ENCODE measurements at places on chromosomes 6 and 20.

DNA sequence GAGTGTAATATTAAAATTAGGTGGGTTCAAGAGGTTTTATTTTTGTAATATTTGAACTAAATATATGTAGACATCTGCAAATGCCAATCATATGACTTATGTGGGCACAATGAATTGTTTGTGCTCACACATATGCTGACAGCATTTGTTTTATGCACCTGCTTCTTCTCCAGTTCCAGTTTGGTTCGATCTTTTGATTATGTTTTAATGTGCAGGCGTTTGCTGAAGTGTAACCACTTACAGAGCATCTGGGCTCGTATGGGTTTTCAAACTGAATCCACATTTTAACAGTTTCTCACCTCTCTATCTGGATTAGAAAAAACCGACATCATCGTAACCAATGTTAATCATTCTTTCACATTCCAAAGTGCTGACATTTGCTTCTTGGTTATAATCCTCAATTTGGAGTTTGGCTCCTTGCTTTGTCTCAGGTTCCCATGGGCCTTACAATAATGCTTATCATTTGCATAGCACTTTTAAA lies 129.1 kb upstream of the SPACA1 start:
- no peak for DNase-seq

GRCh38 chr6:13422681-13423221 lies 64.6 kb downstream of the GFOD1 start:
- DNase-seq: no peak

DNA sequence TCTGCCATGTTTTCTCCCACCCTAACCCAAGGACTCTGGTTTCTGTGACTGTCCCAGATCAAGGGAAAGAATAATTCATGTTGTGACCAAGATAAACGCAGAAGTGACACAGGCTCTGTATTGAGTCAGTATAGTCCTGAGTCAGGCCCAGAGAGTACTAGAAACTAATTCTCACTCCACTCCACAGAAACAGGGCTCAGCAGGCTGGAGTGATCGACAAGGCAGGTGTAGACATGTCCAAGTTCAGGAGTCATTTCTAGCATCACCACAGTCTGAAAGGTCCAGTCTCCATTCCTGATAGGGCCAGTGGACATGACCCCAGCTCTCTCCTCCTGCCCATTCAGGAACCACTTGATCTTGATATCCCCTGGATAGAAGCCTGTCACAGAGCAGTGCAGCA lies 2.7 kb downstream of the HLA-DOB start:
- DNase-seq: no peak

- no peak for DNase-seq
Observed at GRCh38 chr6:156948807-156949206, 171.6 kb downstream of the ARID1B start.

DNA sequence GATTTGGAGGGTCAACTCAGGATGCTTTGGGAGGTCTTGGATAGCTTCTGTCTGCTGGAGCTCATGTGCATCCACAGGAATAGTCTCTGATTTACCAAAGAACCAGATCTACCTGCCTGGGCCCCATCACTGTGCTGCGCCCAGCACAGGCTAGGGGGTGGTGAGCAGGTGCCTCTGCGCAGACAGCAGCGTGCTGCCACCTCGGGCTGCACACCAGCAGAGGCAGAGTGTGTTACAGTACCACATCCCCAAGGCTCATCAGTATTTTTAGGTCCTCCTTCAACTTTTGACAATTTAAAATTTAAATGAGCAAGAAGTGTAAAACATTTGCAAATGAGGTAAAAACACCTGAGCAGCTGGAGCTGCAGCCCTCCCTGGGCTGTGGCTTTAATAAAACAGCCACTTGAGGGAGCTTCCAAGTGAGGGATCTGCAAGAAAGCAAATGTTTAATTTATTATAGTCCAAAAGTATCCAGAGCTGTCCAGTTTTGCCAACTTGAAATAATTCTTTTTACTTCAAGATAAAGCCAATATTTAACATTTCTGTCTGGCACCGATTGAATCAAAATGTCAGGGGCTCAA lies 324.9 kb downstream of the ZFAND3 start:
- DNase-seq: no peak

- no peak for DNase-seq
Observed at GRCh38 chr6:157999168-158000051, 17.7 kb downstream of the SYNJ2 start.

DNA sequence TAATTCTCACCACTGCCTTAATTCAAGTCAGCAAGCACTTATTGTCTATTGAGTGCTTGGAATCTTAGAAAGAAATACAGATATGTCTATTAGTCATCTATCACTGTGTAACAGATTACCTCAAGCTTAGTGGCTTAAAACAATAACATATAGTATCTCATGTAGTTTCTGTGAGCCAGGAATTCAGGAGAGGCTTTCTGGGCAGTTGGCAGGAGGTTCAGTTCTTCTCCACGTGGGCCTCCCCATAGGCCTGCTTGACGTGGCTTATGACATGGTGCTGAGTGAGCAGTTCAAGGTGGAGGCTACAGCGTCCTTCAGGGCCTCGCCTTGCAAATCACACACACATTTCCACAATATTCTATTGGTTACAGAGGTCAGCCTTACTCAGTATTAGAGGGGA lies 69.7 kb downstream of the DTD1 start:
- no peak for DNase-seq

- no peak for DNase-seq
Observed at GRCh38 chr6:160321729-160322505, 26.3 kb upstream of the SLC22A3 start.
